G401 (cell line): ENCODE measurements at places on chromosomes 7 and 10.
A peak's percentile ranks its signal among the peaks of the same experiment; 100 is the strongest.

DNA sequence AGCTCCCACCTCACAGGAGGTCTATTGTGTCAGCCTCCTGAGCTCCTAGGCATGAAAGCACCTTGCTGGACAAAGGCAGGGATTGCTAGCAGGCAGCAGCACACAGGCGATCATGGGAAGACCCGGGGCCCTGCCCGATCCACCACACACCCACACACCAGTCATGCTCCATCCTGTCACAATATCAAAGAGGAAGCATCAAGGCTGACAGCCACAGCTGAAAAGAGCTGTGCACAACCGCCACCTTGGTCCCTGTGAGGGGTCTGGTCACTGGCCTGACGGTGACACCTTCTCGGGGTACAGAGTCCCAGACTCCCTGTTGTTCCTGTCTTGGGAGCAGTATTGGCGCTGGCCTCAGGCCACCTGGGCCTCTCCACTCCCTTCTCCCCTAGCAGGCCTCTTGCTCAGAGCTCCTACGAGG is 89.7 kb upstream of the RET start:
- DNase-seq: no peak

DNA sequence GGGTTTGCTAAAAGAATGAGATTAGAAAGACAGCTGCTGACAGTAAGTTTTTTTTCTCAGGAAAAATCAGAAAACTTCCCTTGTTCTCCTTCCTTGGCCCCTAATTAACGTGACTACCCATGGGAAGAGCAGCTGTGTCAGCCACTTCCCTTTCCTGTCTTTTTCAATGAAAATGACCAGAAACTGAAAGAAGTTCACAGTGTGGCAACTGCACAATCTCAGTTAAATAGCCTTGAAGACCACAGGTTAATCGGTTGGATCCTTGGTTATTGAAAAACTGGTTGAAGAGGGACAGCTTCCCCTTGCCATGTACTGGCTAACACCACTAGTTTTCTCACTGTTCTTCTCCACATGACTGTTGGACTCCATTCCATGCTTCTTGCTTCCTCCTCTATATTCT is 148.8 kb upstream of the AGR3 start:
- DNase-seq: no peak

DNA sequence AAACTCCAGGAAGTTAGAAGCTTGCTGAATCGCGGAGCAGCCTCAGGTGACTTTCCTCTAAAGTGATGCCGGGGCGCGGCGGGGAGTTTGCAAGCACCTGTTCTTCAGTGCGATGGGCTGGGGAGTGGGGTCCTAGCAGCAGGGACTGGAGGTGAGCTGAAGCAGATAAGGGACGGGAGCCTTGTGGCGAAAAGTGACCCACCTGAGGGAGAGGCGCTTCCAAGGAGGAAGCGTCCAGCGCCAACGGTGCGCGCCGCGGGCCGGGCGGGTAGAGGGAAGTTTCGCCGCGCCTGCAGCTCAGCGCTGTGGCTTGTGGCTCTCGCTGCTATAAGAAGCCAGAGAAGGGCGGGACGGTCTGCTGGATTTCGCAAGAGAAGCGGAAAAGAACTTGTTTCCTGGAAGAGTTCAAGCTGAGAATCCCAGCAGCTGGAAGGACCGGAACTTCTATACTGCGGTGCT is at the start of gene STEAP4:
Gene STEAP4, minus strand, starts transcription at position 305 of the 459 bp plus-strand sequence. CDS start 22,625 bp downstream, outside the sequence.
- no peak for DNase-seq

DNA sequence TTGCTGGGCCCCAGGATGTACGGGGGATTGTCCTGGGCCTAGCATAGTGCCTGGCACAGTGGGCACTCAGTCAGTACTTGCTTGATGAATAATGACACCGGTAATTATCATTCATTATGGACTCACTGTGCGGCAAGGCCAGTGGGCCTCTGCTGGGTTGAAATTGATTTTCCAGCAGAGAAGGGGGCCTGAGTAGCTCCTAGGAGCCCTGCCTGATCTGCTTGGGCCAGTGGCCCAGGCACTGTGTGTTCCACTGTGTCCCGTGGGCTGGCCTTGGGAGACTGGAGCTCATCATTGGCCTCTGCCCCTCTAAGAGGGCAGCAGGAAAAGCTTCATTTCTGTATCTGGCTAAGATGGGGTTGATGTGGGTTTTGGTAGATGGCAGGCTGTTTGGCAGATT is 1.4 kb downstream of the CHST3 start:
- no peak for DNase-seq

DNA sequence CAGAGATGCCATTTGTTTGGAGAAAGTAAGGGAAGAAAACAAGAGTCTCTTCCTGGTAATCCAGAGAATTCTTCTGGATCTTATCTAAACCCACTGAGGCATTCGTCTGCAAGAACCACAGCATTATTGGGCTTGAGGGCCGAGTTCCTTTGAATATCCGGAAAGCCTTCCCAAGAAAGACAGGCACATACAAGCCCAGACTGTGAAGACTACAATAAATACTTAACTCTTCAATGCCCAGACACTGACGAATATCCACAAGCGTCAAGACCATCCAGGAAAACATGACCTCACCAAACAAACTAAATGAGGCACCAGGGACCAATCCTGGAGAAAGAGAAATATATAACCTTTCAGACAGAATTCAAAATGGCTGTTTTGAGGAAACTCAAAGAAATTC is 99.0 kb downstream of the RNF32 start:
- DNase-seq: no peak

DNA sequence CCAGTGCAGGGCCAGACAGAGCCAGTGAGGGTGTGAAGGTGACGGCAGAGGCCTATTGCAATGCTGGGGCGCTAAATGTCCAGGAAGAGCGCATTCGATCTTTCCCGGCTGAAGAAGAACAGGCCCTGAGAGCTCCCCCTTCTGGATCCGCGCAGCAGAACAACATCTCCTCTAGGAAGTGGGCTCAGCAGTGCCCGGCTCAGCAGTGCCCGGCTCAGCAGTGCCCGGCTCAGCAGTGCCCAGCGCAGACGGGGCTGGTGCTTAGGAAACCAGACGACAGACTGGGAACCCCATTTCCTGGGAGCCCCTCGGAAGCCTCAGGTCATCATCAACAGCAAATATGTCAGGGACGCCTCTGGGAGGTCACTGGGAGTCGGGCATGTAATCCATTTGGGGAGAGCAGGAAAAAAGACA is 4.7 kb upstream of the NOS3 start:
- peak; percentile 92 for DNase-seq

GRCh38 chr7:17593819-17594419 is 295.5 kb downstream of the AHR start:
- no peak for DNase-seq

DNA sequence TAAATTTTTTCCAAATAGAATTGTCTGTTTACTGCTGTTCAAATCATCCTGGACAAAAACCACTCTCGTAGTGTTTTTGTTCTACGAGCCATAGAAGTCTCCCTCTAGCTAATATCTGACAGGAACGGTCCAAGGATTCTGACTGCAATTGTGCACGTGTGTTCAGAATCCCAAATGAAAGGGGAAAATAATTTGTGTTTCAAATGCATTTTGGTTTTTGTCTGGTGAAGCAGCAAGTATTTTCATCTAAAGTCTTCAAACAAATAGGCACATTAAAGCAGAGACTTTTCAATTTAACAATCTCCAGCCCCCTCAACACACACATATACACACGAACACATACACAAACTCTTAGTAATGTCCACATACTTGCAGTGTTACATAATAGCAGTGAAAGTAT is 475 bp downstream of the NEUROD6 start:
- DNase-seq: peak; percentile 33

DNA sequence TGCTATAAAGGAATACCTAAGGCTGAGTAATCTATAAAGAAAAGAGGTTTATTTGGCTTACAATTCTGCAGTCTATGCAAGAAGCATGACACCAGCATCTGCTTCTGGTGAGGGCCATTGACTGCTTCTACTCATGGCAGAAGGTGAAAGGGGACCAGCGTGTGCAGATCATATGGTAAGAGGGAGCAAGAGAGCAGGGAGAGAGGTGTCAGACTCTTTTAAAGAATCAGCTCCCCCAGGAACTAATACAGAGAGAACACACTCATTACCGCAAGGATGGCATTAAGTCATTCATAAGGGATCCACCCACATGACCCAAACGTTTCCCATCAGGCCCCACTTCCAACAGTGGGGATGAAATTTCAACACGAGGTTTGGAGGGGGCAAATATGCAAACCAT is 3.5 kb upstream of the COL28A1 start:
- DNase-seq: no peak

- no peak for DNase-seq
Observed at GRCh38 chr10:76729346-76729745, 908.3 kb downstream of the KCNMA1 start.

GRCh38 chr7:67918158-67918557 is 921.5 kb downstream of the TYW1 start:
- DNase-seq: no peak

- DNase-seq: no peak
Observed at GRCh38 chr7:3427957-3428356, 126.9 kb downstream of the SDK1 start.

GRCh38 chr10:14009371-14010100 is 321.2 kb downstream of the FRMD4A start:
- no peak for DNase-seq

GRCh38 chr10:111516144-111516543 is 439.3 kb downstream of the ADRA2A start:
- no peak for DNase-seq

- peak; percentile 70 for DNase-seq
Observed at GRCh38 chr10:72274730-72275350, 1.1 kb downstream of the DDIT4 start.

DNA sequence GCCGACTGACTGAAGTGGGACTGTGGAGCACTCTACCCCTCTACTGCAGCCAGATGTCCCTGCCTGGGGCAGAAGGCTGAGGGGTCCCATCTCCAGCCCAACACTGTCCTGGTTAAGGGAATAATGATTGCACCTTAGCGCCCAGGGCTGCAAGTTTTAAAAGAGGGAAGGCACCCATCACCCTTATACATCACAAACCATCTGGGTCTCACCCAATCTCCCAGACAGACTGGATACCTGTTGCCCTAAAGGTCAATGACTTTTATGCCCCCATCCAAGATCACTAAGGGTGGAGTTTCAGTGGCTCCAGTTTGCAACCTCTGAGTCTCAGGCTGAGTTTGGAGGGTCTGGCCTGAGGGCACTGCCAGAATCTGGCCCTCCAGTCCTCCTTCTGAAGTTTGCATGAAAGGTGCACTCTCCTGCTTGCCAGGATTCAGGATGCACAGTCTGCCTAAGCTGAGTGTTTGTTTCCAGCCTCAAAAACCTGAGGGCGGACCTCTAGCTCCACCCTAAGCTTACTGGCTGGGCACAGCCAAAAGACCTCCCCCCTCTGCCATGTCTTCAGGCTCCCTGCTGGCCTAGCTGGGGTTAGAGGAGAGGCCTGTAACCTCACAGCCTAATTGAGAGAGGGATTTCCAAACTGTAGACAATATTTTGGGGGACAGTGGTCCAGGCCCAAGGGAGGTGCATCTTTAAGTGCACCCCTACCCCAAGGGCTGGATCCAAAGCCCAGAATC is 2.5 kb upstream of the EMX2 start:
- no peak for DNase-seq

DNA sequence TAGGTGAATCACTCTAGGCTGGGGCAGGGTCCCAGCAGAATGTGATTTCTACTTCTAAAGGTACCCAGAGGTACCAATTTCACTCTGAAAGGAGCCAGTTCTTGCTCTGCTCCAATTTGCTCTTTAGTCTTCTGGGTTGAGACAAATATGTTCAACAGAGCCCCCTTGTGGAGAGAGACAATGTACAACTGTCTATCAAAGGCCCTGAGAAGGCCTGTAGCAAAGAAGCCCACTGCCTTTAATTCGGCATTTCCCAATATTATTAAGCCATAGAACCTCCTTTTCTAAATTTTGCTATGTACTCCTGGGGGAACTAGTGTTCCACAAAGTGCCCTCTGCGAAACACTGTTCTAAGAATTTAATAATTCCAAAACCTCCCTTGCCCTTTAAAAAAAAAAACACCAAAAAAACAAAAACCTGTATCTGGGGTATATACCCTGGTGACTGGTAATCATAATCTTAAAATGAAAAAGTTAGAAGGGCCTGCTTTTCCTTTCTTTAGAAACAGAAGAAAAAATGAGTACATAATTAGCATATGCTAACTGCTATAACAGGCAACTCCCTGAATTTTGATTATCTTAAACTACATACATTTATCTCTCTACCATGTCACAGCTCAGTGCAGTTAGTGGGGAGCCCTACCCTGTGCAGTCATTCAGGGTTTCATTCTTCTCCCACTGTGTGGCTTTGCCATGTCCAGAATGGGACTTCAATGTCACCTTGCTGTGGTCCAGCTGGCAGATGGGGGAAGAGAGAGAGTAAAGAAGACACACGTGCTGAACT is 160.9 kb upstream of the BMPER start:
- no peak for DNase-seq
